Activated CD8-positive, alpha-beta T cell treated with anti-CD3 and anti-CD28 coated beads for 36 hours (primary cell): ENCODE measurements at places on chromosomes 3 and 15.
A peak's percentile ranks its signal among the peaks of the same experiment; 100 is the strongest.

DNA sequence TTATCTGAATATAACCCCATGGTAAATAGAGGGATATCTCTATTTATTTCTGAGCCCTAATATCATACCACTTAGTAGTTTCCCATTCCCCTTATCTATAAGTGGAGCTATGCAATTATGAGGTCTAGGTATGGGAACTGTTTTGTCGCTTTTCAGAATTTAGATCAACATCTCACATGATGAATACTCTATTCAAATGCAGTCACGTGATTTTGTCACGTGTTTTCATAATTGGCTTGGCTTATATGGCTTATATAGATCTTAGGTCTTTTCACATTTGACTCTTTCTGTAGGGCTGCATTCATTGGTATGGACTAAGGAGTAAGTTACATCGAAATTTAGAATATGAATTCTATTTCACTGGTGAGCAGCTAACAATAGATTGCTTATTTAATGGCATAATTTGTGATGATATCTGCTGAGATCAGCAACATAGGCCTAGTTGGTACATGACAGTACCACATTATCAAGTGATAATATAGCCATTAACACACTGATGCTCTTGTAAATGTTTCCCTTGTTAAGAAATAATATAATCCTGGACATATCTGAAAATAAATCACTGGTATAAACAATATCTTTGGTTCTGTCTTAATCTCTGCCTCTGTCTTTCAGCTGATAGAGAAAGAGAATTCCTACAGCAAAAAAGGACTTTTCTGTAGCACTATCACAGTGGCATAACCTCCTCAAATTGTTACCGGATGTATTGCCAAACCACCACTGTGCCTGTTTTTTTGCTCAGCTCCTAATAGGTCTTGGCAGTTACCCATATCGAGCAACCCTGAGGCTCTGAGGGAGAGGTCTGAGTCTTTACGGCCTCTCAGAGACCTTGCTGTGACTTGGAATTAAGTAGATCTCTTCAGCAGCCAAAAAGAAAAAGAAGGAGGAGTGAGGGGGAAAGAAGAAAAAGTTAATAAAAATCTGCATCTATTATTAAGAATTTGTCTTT is 357.1 kb downstream of the ZPLD1 start:
- no peak for DNase-seq

DNA sequence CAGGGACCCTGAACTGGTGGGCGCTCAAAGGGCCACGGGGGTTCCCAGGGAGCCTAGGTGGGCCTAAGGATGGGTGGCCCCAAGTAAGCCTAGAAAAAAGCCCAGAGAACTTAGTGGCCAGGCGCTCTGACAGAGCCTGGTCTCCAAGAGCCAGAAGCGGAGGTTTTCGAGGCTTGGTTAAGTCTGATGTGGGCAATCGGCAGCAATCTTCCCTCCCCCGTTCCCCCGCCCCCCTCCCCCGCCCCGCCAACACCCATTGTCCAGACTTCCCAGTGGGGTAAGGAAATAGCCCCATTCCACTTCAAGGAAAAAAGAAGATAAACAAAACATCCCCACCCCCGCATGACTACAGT is 6.7 kb downstream of the EOMES start:
- DNase-seq = no peak

- DNase-seq = no peak
Measured at GRCh38 chr3:127388427-127388826, 100.6 kb upstream of the PRR20G start.

- no peak for DNase-seq
Measured at GRCh38 chr3:145017959-145018358, 1046.3 kb downstream of the DIPK2A start.

- DNase-seq = no peak
Measured at GRCh38 chr3:43159876-43160255, 54.0 kb upstream of the POMGNT2 start.

- DNase-seq = no peak
Measured at GRCh38 chr3:82044930-82045705, 283.7 kb upstream of the GBE1 start.

DNA sequence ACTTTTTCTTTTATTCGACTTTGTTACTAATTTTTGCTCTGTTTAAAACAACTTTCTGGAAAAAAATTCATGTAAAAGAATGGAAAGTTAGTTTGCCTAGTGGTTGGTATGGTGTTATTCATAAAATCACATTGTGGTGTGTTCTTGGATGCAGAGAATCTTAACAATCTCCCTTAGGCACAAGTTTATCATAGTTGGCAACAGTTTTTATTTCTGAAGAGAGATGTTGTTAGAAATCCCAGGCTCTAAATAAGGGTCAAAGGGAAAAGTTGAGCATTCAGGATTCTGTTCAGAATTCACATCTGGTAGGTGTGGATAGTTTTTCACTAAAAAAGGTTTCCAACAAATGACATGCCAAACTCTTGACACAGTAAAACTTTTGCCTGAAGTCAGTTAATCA is 6.4 kb downstream of the DUT start:
- DNase-seq = no peak

DNA sequence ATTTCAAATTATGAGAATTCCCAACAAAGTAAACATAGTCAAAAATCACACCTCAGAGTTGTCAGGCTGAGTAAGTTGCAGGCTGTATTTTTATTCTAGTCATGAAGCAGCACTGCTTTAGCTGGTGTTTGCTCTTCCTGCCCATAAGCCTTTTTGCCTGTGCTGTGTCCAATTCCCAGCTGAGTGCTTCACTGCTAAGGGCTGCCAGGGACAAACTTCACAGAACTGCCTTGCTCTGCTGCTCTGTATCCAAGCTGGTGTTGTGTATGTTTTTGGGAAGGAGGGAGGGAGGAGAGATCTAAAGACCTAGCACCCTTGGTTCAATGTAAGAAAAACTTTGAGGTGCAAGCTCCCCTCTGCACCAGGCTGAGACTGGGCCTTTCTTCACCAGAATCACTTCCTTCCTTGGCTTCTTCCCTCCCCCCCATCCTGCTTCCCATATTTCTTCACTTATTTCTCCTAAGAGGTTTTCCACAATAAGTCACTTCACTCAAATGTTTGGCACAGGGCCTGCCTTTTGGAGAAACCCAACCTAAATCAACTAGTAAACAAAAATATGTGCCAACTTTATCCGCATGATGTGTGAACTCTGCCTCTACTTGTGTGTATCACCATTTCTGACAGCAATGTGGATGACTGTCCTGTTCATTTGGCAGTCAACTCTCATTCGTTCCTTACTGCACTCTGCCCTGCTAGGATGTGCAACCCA is 156.1 kb downstream of the TBL1XR1 start:
- no peak for DNase-seq

DNA sequence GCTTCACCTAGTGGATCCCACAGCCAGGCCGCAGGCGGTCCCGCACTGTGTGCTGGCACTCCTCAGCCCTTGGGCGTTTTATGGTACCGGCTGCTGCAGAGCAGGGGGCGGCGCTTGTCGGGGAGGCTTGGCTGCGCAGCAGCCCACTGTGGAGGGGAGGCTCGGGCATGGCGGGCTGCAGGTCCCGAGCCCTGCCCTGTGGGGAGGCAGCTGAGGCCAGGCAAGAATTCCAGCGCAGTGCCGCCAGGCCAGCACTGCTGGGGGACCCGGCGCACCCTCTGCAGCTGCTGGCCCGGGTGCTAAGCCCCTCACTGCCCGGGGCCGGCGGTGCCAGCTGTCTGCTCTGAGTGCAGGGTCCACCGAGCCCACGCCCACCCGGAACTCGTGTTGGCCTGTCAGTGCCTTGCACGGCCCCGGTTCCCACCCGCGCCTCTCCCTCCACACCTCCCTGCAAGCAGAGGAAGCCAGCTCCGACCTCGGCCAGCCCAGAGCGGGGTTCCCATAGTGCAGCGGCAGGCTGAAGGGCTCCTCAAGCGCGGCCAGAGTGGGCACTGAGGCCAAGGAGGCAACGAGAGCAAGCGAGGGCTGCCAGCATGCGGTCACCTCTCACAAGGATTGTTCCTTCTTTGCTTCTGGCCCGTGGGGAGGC is 435.0 kb upstream of the ATP10A start:
- no peak for DNase-seq

DNA sequence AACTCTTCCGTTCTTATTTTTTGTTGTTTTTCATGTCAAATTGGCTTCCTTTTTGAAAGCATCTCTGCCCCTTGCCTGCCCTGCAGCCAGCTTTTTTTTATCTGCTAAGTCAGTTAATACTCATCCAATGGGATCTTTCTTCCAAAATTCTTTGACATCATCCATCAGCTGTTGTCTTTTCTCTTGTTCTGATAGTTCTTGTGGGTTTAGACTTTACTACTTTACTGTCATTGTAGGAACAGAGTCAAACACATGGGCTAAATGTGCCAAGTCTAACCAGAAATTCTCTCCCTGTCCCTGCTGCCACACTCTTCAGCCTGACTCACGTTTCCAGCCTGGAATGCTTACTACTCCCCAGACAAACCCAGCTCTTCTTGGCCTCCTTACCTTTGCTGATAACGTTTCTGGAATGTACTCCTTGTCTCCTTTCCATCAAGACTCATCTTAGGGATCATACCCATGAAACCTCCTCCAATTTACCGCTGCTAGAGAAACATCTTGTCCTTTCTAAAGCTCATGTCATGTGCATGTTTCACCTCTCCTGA is 10.7 kb upstream of the VPS8 start:
- no peak for DNase-seq

DNA sequence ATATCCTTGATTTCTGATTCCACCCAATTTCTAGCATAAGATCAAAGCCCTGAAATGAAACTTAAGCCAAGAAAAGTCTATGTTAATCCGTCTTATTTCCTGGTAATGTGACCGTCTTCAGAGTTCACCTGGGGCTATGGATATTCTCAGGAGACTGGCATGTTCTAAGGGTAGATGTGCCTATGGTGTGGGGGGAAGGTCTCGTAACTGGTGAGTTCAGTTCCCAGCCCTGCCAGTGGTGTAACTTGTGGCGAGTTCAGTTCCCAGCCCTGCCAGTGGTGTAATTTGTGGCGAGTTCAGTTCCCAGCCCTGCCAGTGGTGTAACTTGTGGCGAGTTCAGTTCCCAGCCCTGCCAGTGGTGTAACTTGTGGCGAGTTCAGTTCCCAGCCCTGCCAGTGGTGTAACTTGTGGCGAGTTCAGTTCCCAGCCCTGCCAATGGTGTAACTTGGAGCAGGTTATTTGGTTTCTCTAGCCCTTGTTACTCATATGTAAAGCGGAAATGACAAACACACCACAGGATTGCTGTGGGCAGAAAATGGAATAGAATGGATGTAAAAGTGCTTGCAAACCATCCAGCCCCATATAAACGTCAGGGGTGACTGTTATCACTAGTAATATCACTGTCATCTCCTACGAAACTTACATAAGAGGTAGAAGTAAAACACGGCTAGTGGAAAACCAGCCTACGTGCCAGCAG is 30.4 kb downstream of the SLC51A start:
- DNase-seq = no peak

- DNase-seq = no peak
Measured at GRCh38 chr3:30140356-30141075, 465.9 kb upstream of the TGFBR2 start.

- DNase-seq = no peak
Measured at GRCh38 chr3:10397879-10398278, 77.0 kb upstream of the SEC13 start.

DNA sequence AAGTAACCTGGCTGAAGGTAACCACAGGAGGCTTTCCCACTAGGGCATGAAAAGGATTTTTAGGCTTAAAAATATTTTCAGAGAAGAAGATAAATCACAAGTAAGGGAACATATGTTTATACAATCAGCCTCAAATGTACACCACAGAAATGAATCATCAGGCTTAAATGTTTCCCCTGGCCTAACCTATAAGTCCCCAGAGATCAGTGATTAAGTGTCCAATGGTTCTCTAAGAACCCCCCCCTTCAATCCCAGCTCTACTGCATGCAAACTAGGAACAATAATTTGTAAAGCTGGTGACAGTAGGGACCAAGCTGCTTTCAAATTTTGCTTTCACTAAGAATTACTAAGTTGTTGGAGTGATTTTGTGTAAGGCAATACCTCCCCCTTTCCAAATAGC is 431.6 kb upstream of the LMCD1 start:
- no peak for DNase-seq

DNA sequence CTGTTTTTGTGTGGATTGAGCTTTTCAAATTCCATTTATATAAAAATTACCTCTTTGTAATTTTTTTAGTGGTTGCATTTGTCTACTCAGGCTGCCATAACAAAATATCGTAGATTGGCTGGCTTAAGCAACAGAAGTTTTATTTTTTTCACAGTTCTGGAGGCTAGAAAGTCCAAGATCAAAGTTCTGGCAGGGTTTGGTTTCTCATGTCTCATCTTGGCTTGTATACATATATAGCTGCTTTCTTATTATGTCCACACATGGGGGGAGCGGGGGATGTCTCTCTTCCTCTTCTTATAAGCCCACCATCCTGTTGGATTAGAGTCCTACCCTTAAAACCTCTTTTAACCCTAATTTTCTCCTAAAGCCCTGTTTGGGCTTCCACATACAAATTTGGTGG is 28.5 kb downstream of the MGA start:
- no peak for DNase-seq

DNA sequence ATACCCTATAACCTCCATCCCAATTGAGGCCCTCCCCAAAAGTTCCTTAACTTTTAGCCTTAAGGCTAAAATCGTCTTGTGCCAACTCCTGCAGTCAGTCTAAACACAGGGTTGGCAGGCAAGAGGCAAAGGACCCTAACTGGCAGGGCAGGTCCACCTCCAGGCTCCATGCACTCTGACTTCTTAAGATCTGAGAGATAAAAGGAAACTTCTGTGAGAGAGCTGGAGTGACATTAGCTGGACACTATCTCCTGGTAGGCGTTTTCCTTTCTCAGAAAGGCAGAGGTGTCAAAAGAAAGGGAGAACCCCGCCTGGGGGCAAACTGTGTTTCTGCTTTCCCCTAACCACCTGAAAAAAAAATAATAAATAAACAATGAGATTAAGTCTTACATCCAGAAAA is 3.6 kb downstream of the CHSY1 start:
- DNase-seq = peak; percentile 42

- no peak for DNase-seq
Measured at GRCh38 chr3:8369638-8370037, 132.0 kb upstream of the LMCD1 start.

- DNase-seq = no peak
Measured at GRCh38 chr3:195849322-195850074, 37.8 kb upstream of the MUC4 start.

DNA sequence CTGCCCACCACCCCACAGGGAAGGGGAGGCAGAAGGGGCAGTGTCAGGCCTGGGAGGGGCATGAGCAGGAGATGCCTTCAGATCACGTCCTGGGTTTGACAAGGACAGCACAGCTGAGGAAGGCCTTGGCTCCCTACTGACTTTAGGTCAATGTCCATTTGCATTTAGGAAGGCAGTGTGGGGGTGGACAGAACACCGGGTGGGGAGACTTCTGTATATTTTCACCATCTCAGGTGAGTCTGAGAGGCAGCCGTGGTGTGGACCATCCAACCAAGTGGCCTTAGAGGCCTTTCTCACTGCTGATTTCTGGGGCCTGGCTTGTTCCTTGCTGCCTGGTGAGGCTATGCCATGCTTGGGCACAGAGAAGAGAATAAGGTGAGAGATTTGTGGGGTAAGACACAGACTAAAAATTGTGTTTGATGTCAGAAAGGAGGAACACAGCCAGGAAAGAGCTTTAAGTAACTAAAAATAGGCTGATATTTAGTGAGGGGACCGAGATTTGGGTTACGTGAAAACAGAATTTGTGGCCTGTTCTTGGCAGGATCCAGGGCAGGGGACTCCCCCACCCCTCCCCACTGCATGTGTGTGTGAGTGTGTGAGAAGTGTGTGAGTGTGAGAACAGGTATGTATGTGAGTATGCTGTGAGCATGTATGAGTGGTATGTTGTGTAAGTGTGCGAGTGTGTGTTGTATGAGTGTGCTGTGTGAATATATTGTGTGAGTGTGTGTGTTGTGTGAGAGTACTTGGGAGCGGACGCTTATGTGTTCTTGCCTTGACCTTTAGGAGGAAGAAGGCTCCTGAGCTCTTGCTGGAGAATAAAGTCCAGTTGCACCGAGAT is 11.8 kb upstream of the PLA2G4E start:
- no peak for DNase-seq
